Retina (tissue), 1 donor: ENCODE measurements at places on chromosomes 3 and 15.

DNA sequence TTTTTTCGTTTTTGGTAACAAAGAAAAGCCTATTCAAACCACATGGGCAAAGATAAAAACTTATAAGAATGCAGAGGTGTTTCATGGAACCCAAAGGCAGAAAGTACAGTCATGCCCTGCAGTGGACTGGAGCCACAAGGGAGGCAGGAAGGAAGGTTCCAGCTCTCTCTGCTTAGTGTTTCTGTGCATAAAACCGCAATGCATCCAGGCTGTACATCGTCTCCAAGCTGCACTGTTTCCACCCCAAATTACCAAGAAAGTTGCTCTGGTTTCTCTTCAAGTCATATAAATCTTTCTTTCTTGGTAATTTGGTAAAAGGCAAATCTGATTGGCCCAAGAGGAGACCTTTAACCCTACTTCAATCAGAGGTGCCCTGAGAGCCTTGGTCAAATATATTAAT, 15.8 kb downstream of the TRAT1 start:
- DNase-seq = no peak

- DNase-seq = no peak
Measured at GRCh38 chr3:72463083-72463482, 385.2 kb downstream of the SHQ1 start.

GRCh38 chr15:82572986-82573385, 32.7 kb upstream of the RPS17 start:
- DNase-seq = peak; percentile 9

DNA sequence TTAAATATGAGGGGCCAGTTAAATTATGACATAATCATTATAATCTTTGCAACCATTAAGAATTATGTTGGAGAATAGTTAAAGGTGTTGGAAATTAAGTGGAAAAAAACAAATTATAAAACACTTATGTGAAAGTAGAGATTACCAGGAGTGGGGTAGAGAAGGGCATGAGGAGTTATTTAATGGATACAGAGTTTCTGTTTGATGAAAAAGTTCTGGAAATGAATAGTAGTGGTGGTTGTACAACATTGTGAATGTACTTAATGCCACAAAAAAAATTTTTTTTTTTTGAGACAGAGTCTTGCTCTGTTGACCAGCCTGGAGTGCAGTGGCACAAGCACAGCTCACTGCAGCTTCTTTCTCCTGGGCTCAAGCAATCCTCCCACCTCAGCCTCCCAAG, 25.1 kb upstream of the TNIK start:
- DNase-seq = no peak

GRCh38 chr3:186354100-186354499, 7.9 kb downstream of the DGKG start:
- DNase-seq = no peak

- no peak for DNase-seq
Measured at GRCh38 chr3:127210654-127210943, 17.7 kb downstream of the PRR23E start.

DNA sequence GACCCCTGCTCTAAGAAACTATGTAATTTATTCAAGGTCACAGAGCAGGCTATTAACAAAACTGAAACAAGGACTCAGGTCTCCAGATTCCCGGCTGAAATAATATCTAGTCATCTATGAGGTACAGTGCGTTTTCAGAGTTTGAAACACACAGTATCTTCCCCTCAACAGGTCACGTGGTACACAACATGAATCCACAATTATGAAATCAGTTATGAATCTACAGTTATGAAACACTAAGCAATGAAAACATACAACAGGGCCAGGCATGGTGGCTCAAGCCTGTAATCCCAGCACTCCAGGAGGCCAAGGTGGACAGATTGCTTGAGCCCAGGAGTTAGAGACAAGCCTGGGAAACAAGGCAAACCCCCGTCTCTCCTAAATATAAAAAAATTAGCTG, 72.7 kb downstream of the FSIP1 start:
- DNase-seq = no peak
